ENCODE measurements at places on chromosomes 4 and X. TPM values are rescaled to one million over a fixed set of nuclear protein-coding genes. Genes with fewer than 3 reads are reported as not detected.

EDA2R gene
- not detected for total RNA-seq

DNA sequence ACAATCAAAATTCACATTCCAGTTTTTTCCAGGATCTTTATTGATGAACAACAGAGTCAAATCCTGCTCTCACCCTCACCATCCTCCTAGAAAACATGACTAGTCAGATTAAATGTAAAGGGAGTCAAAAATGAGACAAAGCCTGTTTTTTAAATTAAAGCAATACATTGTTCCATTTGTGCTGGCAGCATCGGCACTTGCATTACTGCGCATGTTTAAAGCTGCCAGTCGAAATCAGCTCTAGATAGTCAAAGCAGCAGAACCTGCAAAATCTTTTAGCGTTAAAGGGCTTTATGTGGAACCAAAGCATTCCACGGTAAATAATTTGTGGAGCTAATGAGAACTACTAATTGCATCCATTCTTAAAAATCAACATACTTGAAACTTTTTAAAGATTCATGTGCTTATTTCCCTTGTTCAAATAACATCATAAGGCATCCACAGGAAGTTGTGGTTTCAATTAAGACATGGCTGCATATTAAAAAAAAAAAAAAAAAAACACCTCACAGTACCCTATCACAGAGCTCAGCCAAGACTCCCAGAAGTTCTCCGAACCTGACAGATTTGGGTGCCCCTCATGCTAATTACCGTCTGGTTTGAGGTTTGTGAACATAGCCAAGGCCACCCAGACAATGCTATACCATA, 82.2 kb downstream of the SH3KBP1 start:
- H3K27ac ChIP-seq, result no peak overlapping the region
- H3K27me3 ChIP-seq, result no peaks in the 10 kb centered on the region
- H3K4me1 ChIP-seq, result no peaks in the 10 kb centered on the region
- no peak for DNase-seq
- no peaks in the 10 kb centered on the region for H3K36me3 ChIP-seq

DNA sequence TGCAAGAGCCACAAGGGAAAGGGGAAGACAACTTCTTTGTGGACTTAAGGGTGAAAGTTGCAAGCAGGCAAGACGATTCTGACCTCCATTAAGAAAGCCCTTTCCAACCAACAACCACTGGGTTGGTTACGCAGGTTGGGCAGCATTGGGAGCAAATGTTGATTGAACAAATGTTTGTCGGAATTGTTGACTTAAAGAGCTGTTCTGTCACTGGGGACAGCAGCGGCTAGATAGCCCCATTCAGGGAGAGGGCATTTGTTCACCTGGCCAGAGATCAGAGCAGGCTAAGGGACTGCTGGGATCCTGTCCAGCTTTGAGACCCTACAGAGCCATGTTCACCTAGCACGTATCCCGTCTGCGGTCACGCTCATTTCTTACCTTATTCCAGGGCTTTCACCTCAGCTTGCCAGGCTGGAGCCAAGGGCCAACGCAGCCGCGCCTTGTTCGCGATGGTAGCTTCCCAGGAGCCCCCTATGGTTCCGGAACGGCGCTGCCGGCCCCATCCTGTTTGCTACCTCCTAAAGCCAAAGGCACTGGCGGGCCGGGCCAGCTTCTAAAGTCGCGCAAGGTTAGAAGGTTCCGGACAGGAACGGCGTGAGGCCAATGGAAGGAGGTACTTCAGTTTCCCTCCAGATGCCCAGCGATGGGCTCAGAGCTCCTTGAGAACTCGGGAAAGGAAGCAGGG, 24.6 kb downstream of the F9 start:
- no peaks in the 10 kb centered on the region for H3K36me3 ChIP-seq
- H3K27ac ChIP-seq, result no peak overlapping the region
- H3K27me3 ChIP-seq, result no peaks in the 10 kb centered on the region

DNA sequence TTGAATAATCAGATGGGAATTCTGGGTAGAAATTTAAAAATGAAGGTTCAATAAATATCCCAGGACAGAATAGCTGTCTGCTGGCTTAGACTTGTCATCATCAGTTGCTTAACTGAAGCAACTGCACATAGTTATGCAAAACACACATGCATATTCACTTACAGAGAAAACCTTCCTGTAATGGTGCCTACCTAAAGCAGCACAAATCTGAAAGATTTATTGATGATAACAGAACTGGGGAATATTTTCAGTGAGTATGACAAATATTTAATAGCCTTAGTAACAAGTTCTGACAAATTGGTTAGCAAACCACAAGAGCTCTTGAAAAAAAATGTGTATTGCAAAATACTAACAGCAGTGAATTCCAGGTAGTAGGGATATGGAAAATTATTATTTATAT, 606.8 kb upstream of the BOD1L1 start:
- no peak overlapping the region for H3K27ac ChIP-seq
- H3K27me3 ChIP-seq, result no peaks in the 10 kb centered on the region
- no peak overlapping the region for H3K4me3 ChIP-seq
- H3K4me1 ChIP-seq, result no peaks in the 10 kb centered on the region

- H3K4me3 ChIP-seq, result no peak overlapping the region
- DNase-seq, result no peak
- H3K27ac ChIP-seq, result no peak overlapping the region
- H3K36me3 ChIP-seq, result no peaks in the 10 kb centered on the region
These were observed 119.1 kb upstream of the ETNPPL start for GRCh38 chr4:108881986-108882385.

- no peak for DNase-seq
- peak overlapping the region; percentile 73 for H3K27ac ChIP-seq
These were observed 1.8 kb downstream of the PROM1 start for GRCh38 chr4:16082041-16082425.

DNA sequence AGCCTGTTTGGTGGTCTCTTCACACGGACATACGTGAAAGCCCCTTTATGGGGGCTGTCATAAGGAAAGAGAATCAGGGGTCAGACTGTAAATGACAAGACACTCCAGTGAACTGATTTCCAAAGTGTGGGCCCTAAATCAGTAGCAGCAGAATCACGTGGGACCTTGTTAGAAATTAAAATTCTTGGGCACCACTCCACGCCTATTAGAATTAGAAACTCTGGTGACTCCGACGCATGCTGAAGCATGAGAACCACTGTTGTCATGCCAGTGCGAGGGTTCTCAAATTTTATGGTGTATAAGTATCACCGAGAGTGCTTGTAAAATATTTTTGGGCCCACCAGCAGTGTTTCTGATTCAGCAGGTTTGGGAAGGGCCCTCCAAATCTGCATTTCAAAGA, 672.8 kb downstream of the DMD start:
- no peak overlapping the region for H3K4me3 ChIP-seq
- H3K4me1 ChIP-seq, result no peaks in the 10 kb centered on the region
- no peak overlapping the region for H3K27ac ChIP-seq
- DNase-seq, result no peak

DNA sequence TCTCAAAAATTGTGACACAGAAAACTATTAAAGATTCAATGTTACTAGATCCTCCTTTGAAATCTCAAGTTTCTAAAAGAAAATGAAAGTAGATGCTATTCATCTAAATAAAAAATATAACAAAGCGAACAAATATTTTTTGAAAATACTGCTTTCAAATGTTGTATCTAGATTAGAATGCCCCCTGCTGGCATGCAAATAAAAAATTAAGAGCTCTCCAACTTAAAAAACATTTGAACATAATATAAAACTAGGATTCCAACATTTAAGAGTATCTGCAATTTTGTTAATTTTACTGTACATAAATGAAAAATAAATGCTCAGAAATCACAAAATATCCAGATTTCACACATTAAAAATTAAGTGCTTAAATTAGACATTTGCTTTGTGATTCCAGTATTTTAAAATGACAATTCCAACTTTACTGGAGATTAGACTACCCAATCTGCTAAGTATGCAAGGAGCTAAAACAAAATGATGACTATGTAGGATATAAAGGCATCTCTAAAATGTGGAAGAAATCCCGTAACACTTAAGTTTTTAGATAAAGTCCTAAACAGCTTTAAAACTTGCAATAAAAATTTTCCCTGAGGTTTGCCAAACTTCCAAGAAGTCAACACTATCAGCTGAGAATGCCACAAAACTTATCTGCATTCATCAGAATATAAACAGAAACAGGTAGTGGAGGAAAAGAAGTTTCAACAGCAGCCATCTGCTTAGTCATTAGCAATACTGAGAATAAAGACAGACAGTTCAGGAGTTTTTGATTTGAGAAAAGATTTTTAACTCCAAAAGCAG, 32.7 kb downstream of the DHX15 start:
- no peak overlapping the region for H3K4me3 ChIP-seq
- peak; percentile 21 for DNase-seq
- no peaks in the 10 kb centered on the region for H3K27me3 ChIP-seq
- no peaks in the 10 kb centered on the region for H3K4me1 ChIP-seq

- no peak overlapping the region for H3K27ac ChIP-seq
- no peak for DNase-seq
- H3K4me3 ChIP-seq, result no peak overlapping the region
These were observed 101.3 kb downstream of the EIF4E start for GRCh38 chr4:98827661-98828060.
